PC-9 (cell line): ENCODE measurements at places on chromosomes 1 and 21. TPM values are rescaled to one million over a fixed set of nuclear protein-coding genes. Genes with fewer than 3 reads are reported as not detected.

OLIG2 gene
- not detected in 2 replicates for total RNA-seq

CAMK2N1 gene
- total RNA-seq: 34.9 and 44.6 TPM in 2 replicates

ASAP3 gene
- 17.6 and 24.1 TPM in 2 replicates for total RNA-seq

- no peak for DNase-seq
These were observed 107.4 kb upstream of the ESRRG start for GRCh38 chr1:216830424-216831210.

DNA sequence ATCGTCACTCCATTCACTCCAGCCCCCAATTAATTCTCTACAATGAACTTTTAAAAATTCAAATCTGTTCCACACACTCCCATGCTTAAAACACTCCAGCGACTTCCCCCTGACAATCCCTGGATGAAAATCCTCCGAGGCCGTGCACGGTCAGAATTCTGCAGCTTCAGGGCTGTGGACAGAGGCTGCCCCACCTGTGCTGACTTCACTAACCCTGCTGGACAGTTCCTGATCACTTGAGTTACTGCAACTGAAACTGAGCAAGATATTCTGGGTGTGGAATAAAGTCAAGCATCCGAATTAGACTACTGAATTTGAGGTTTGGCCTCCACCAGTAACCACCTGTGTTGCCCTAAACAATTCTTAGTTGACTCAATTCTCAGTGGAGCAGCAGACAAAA is 1.0 kb upstream of the JAK1 start:
- no peak for DNase-seq
